IMR-90 (cell line): ENCODE measurements at places on chromosomes 3 and 15. TPM values are rescaled to one million over a fixed set of nuclear protein-coding genes. Genes with fewer than 3 reads are reported as not detected.
A peak's percentile ranks its signal among the peaks of the same experiment; 100 is the strongest.

DNA sequence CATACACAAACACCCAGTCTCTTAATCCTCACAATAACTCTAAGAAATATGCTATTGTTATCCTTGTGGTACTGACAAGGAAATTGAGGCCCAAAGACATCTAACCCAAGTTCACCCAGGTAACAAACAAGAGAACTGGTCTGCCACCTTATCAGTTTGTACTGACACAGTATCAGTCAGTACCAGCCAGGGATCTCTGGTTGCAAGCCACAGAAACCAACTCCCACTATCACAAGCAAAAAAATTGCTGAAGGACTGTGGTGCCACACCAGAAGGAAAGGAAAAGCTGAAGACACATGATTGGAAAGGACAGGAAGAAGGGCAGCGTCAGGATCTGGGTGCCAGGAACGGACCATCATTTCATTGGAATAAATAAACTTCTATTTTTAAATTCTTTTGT, 63.8 kb upstream of the GLCE start:
- DNase-seq = no peak

GRCh38 chr15:72169921-72170611, 27.5 kb downstream of the GRAMD2A start:
- DNase-seq = no peak

GRCh38 chr3:110955301-110955880, 116.2 kb upstream of the NECTIN3 start:
- peak; percentile 54 for DNase-seq

DNA sequence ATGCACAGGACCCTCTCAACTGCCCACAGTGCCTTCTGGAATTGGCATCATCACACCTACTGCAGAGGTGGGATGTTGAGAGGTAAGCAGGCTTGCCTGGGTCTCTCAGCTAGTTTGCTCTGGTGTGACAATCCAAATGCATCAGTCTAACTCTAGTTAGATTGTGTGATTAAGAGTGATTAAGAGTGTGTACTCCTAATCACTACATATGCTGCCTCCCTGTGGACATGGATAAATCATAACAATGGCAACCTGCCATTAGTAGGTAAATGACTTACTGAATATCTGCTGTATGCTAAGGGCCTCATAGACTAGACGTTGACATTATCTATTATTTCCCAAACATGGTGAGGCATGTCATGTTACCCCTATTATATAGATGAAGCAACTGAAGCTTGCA, 342.1 kb downstream of the OCA2 start:
- DNase-seq = no peak

DNA sequence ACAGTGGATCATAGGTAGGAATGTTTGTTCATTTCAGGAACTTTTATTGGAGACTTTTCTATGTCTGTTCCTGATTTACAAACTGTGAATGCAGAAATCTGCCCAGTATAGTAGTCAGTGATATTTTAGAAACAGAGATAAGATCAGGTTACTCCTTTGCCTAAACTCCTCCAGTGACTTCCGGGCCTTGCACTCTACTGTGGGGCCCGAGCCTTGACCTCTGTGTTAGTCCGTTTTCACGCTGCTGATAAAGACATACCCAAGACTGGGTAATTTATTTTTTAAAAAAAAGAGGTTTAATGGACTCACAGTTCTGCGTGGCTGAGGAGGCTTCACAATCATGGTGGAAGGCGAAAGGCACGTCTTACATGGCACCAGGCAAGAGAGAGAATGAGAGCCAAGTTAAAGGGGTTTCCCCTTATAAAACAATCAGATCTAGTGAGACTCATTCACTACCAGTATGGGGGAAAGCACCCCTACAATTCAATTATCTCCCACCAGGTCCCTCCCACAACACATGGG, 127.1 kb downstream of the DNAJB8 start:
- DNase-seq = no peak

DNA sequence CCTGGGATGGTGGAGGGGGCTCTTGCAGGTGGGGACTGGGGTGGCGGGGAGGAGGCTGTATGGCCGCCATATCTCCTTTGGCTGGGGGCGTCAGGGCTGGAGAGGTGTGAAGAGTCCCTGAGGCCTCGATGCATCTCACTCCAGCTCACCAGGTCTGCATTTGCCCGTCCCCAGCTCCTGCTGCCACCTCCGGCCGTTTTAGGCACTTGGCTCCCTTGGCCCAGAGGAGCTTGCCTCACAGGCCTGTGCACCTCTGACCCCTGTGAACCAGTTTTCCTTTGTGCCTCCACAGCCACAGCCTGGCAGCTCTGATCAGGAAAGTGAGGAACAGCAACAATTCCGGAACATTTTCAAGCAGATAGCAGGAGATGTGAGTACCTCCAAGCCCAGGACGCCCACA, 49.7 kb downstream of the CAPN3 start:
- DNase-seq = no peak

- DNase-seq = peak; percentile 42
Measured at GRCh38 chr3:108404368-108404767, 106.0 kb downstream of the MYH15 start.

GRCh38 chr15:63727542-63727941, 106.2 kb downstream of the HERC1 start:
- DNase-seq = no peak

GRCh38 chr3:144470666-144471065, 499.0 kb downstream of the DIPK2A start:
- no peak for DNase-seq

- no peak for DNase-seq
Measured at GRCh38 chr3:182879031-182879611, 85.8 kb downstream of the ATP11B start.

DNA sequence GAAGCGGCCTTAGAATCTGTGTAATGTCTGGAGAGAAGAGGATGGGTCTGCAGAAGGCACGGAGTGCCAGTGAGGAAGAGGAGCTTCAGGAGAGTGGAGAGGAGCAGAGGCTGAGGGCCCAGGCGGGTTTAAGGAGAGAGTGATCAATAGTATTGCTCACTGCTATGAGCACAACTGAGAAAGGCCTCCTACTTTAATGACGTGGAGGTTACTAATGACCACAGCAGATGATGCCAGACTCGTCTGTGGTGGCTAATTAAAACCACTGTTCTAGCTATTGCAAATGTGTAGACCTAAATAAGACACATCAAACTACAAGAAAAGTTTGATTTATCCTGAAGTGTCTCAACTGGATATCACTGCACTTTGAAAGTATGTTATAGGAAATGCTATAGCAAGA, 33.2 kb downstream of the MTMR10 start:
- DNase-seq = no peak

DNA sequence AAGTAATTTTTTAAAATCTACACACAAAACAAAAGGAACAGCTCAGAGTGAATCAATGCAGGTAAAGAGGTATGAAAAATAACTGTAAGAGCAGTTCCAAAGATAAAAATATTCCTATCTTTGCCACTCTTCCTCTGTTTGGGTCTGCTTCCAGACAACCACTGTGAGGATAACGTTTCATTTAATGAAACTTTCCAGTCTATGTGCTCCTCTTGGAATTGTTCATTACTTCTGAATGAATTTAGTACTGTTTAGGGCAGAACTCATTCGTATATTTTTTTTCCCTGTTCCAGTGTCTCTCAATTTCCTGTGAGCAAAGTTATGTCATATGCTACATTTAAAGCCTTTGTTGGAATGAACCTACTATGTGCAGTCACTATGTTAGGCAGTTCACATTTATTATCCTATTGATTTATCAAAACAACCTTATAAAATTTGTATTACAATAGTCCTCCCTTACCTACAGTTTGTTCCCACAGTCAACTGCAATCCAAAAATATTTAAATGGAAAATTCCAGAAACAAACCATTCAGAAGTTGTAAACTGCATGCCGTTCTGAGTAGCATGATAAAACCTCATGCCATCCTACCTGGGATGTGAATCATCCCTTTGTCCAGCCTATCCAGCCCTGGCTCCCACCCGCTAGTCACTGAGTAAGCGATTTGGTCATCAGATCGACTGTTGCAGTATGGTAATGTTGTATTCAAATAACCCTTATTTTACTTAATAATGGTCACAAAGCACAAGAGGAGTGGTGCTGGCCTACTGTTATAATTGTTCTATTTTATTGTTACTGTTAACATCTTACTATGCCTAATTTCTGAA, 98.1 kb downstream of the TMCC1 start:
- DNase-seq = peak; percentile 36

GRCh38 chr3:89912031-89912430, 804.6 kb downstream of the EPHA3 start:
- no peak for DNase-seq

DNA sequence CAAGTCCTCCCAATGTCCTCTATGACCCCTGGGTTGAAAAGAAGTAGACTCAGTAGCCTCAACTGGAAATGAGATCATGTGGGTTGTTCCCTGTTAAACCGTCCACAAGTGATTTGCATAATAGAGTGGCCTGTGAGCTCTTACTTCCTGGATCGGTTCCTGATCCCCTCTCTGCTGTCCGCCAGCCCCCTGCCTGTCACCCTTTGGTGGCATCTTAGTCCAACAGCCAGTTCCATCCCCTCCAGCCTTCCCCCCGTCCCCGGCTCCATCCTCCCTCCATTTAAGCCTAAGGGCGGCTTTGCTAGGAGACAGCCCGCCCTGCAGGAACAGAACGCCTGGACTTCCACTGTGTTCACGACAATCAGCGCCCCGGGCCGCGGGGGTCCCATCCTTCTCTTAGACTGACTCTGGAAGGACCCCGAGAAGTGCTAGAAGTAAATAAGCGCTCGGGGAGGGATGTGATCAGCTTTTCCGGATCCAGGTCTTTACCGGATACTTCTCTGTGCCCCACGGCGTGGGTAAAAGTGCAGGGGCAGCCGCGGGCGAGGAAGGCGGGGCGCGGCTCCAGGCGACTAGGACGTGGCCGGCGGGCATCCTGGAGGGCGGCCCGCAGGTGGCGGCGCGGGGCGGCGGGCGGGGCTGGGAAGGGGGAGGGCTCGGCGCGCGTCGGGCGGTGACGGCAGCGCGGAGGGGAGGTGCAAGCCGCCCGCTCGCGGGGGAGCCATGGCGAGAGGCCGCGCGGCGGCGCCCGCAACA, 51.2 kb upstream of the ULK4 start:
- peak; percentile 51 for DNase-seq

- no peak for DNase-seq
Measured at GRCh38 chr3:63135367-63135766, 142.7 kb upstream of the SYNPR start.

- peak; percentile 21 for DNase-seq
Measured at GRCh38 chr3:59286791-59287531, 237.1 kb upstream of the CFAP20DC start.

- no peak for DNase-seq
Measured at GRCh38 chr3:126434931-126435411, 40.3 kb downstream of the CFAP100 start.

DNA sequence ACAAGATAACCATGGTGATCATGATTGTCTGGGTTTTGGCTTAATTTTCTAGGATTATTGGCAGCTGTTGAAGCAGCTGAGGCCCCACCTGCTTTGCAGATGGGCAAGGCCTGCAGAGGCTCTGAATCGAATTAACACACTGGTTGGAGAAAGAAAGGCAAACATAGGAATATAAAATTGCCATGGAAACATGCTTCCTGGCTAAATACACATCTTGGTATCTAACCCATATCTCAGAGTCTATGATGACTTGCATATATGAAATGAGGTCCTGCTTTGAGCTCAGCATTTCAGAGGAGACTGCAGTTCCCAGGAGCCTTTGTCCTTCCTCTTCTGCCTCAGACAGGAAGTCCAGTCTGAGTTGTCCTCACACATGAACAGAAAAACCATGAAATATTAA, 24.3 kb upstream of the SV2B start:
- no peak for DNase-seq

GRCh38 chr3:15450438-15451215, 23.2 kb downstream of the EAF1 start:
- no peak for DNase-seq

DNA sequence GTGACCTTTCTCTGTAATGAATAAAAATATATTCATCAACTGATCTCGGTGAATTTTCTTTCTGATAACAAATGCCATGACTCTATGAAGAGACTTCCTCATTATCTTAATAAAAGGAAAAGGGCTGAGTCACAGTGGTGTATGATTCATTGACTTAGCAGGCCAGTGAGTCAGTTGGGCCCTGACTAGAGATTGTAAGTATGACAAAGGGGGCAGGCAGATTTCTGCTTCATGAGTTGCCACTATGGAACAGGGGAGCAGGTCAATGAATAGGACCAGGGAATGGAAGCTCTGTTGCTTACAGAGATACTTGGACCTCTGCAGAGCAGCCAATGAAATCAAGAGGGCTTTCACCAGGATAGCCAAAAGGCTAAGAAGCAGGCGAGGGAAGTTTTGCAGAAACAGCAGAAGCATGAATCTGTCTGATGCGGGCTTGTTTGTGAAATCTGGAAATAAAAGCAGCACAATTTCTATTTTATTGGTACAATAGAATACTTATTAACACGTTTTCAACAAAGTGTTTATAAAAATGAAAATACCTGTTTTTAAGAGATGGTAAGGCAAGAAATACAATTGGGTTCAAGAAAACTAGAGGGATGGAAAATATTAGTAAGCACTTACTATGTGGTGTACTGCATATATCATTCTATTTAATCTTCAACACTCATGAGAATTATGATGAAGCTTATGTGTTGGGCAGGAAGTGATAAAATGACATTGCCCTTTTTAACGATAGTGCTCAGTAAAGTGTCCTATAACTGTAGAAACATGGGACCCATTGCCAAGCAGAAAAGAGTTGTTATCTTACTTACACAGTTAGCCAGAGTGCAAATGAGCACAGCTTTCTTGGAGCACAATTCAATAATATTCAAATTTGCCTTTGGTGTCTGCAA, 169.8 kb upstream of the MYRIP start:
- peak; percentile 96 for DNase-seq

DNA sequence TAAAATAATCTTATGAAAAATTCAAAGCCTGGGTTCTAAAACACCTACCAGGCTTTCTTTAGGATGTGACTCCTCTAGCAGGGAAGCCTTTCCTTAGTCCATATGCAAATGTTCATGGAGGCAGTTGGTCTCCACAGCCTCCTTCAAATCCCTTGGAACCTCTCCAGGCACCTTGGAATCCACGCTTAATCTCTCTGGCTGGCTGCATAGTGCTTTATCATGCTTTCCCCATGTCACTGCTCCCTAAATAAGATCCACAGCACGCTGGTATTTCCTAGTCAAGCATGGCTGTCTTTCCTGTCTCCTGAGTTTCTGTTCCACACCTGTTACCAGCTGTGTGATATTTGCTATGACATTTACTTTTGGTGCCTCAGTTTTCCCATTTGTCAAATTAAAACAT, 71.3 kb downstream of the CLSTN2 start:
- no peak for DNase-seq

TMEM108 gene
- 0.18 and 0.28 TPM in 2 replicates for total RNA-seq

PIERCE2 gene
- total RNA-seq = 0.28 and 0.36 TPM in 2 replicates

VWA5B2 gene
- not detected in 2 replicates for total RNA-seq

ARPP21 gene
- total RNA-seq = not detected in 2 replicates

RLBP1 gene
- not detected in 2 replicates for total RNA-seq

LRRC34 gene
- 0.90 and 1.1 TPM in 2 replicates for total RNA-seq

RASGRF1 gene
- total RNA-seq = under 0.01 TPM in 2 replicates

AGBL1 gene
- not detected in 2 replicates for total RNA-seq

SH2D7 gene
- total RNA-seq = not detected in 2 replicates

CKMT1B gene
- not detected in 2 replicates for total RNA-seq

PRRT3 gene
- total RNA-seq = 0.72 and 1.4 TPM in 2 replicates

TMEM212 gene
- total RNA-seq = not detected in 2 replicates

CCDC50 gene
- total RNA-seq = 63.1 and 110 TPM in 2 replicates

LMAN1L gene
- not detected in 2 replicates for total RNA-seq

CCR2 gene
- not detected in 2 replicates for total RNA-seq

SLC25A36 gene
- 70.3 and 76.7 TPM in 2 replicates for total RNA-seq
